ENCODE measurements at places on chromosomes 11 and 22.

GRCh38 chr11:128412847-128413791 lies 174.2 kb downstream of the ETS1 start:
- peak; percentile 37 for DNase-seq

DNA sequence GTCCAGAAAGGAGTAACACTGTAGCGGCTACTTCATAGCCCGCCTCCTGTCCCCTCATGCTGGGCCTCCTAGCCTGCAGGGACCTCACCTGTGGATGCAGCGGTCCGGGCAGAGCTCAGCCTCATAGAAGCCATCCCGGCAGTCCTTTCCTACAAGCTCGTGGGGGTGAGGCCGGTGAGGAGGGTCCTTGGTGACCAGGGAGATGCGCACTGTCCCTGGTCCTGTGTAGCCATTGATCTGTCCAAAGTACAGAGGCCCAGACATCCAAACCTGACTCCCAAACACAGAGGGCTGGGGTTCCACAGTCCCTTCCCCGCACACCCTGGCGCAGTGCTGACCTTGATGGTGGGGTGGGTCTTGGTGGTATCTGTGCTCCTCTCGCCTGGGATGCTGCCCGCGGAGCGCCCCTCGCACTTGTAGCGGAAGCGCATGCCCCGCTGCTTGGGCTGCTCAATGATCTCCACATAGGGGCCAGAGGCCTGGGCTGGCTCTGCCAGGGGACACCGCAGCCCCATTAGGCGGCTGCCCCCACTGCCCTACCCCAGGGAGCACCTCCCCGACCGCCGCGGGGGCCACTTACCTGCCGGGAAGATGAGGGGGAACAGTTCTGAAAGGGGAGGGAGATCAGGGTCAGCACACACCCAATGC lies 993 bp downstream of the RELA start:
- no peak for DNase-seq

DNA sequence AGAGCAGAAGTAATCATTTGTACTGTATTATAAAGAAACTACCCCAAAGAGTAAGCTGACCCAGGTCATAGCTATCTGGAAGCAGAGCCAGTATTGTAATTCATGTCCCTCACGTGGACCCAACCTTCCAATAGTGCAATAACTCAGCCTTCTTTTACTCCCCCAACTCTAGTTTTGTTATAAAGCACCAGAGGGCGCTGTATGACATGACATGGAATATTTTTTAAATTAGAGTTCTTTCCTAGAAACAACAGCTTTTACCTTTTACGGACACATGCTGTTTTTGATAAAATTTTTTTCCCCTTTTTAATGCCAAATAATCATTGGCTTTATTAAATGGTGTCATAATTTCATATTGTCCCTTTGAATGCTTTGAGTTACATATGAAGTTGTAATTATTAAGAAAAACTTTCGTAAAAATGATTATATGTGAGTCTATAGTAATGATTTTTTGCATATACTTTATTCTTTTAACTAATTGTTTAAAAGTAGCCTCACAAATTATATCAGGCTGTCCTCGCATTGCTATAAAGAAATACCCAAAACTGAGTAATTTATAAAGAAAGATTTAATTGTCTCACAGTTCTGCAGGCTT lies 76.9 kb downstream of the DKK3 start:
- no peak for DNase-seq

DNA sequence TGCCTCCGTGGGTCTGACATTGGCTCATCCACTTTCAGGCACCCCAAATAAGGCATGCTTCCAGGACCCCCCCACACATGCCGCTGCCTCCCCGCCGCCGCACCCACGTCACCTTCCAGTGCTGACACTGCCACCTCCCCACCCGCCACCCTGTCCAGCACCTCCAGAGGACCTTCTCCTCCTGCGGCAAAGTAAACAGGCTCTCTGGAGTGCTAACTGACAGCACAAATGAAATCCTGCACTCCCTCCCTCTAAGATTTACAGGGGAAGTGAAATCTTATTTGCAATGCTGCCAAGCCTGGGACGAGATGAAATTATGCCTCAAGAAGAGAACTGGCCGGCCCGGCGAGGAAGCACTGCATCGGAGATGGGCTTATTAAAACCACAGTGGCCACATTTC lies 35.3 kb downstream of the MACROD1 start:
- DNase-seq = no peak

DNA sequence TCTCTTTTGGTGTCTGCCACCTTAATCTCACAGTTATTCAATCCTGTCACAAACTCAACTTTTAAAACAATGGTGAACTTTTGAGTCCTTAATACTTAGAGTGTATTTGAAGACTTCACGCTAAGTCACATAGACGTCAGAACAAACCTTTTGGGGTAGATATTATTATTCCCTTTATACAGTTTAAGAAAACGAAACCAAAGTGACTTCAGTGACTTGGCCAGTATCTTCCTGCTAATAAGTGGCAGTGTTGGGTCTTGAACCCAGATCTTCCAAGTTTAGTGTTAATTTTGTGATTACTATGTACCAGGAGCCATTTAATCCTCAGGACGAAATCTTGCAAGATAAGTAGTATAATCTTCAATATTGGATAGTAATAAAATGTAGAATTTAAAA lies 691 bp downstream of the CEP295 start:
- DNase-seq = no peak

DNA sequence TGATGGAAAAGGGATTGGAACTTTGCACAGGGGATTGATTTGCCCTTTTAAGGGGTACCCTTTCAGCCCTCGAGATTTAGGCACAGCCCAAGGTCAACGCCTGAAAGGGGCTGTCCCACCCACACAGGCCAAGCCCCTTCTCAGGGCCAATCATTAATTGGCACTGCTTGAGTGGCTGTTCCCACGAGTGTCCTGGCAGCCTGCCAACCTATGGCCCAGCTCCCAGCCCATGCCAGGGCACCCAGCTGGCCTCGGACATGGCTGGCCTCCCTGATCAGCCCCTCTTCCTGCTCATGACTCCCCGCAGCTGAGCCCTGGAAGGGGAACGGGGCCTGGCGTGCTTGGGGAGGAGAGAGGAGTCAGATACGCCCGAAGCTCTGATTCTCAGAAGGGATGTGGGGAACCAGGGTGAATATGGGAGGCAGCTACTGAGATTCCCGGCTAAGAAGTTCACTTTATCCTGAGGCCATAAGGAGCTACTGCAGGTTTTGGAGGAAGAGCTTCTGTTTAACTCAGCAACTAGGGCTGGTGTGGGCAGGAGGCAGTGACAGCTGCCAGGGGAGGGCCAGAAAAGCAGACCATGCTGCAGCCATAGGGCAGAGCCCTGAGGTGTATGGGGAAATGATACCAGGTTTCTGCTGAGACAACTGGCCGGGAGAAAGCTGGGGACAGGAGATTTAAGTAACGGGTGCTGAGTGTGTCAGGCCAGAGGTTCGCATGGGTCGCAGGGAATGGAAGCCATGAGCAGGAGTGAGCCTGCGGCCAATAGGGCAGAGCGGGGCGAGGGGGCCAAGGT lies 30.0 kb downstream of the WNT7B start:
- no peak for DNase-seq

GRCh38 chr11:71075116-71075720 lies 177.2 kb downstream of the SHANK2 start:
- no peak for DNase-seq

DNA sequence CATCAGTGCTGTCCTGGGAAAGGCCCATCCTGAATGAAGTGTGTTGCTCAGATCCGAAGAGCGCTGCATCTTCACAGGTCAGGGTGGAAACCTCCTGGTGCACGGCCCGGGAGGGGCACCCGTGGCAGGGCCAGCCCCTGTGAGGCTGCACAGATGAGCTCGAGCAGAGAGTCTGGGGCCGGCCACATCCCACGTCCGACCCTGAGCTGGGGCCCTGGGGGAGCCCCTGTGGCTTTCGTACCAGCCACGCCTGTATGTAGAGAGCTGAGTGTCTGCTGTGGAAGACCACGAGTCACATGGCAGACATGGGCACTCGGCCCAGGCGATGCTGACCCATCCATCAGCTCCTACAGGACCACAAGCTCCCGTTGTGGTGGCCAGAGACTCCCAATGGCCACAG lies 24.9 kb upstream of the SEPTIN5 start:
- DNase-seq = no peak

GRCh38 chr11:118621071-118621783 lies 13.8 kb downstream of the PHLDB1 start:
- DNase-seq = no peak

DNA sequence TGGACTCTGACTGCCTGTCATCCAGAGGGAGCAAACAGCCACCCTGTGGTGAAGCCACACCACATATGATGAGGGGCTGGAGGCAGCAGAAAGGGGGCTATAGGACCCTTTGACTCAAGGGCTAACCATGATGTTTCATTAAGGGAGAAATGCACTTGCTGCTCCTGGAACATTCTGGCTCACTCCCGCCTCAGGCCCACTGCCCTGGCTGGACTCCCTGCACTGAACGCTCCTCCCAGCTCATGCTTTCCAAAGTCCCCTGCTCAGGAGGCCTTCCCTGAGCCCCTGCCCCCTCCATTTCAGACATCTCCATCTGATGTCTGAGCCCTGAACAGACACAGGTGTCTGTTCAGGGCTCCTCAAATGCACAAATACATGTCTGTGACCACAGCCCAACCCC lies 69.1 kb downstream of the CDKN1C start:
- DNase-seq = no peak

DNA sequence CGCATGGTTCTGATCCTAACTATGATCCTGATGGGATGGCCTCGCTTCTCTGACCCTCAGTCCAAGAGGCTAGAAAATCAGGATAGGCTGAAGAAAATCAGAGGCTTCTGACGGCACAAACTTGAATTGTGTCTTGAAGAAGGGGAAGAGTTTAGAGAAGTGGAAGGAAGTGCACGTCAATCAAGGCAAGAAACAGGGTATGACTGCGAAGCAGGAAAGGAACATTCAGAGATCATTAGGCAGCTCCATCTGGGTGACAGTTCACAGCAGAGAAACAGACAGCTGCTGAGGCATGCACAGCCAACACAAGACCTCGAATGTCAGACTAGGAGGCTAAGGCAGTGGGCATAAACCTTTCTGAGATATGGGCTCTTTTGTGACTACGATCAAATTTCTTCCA lies 29.3 kb downstream of the CLPB start:
- DNase-seq = no peak

- no peak for DNase-seq
Observed at GRCh38 chr11:57745206-57745605, 3.9 kb downstream of the SELENOH start.

DNA sequence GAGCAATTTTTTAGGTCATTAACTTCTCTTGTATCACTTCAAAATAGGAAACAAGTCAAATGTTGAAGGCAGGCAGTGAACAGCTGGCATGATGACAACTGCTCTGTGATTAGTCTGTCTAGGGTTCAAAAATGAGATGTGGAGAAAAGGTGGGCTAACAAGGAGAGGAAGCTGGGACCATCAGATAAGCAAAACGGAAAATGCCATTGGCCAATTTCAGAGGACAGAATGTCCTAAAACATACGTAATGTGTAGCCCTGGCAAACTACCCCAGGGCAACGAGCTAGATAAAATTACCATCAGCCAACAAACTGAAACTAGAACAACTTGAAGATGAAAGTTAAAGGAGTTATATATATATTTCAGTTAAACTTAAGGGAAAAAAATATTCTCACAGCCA lies 93.2 kb downstream of the RELT start:
- DNase-seq = no peak

DNA sequence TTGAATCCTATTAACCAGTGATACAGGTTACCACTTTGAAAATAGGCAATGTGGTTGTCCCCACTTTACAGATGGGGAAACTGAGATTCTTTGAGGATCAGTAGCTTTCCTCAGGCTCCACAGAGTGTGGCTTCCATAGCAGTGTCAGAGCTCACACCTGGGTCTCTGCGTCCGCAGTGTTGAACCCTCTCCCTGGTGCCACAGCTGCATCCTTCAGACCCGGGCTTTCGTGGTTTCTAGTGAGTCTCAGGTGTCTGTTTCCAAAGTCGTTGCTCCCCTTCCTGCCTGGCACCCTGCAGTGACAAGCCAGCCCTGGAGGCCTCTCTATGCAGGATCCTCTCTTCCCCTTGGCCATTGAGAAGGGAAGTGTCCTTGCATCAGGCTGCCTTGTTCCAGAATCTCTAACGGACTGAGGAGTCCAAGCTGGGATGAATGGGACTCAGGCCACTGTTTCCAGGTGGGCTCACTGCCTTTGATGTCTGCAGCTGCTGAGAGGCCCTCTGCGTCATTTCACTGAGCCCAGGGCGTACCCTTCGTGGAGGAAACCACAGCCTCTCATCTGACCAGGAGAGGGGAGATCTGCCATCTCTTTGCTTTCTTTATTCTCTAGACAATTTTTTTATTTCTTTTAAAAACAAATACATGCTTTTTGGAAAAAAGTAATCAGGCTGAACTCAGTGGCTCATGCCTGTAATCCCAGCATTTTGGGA lies 48.4 kb upstream of the MICAL2 start:
- no peak for DNase-seq

- DNase-seq = no peak
Observed at GRCh38 chr22:20279662-20280134, 11.6 kb upstream of the RTN4R start.

DNA sequence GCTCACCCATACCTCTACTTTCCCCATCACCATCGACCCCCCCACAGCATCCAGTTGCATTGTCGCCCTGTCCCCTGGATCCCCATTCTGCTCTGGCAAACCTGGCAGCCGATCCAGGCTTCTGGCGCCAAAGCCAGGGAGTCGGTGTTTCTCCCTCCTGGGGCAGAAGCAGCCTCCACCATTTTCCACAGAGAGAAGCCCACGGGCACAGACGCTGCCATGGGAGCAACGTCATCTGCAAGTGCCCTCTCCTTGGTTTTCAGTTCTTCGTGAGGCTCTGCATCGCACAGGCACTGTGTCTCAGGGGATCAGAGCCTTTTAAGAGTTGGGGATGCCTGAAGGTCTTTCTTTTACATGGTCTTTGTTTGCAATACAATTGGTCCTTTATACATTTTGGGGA lies 2.3 kb downstream of the YPEL4 start:
- no peak for DNase-seq

GRCh38 chr11:83611600-83611999 lies 325.4 kb upstream of the CCDC90B start:
- no peak for DNase-seq

DNA sequence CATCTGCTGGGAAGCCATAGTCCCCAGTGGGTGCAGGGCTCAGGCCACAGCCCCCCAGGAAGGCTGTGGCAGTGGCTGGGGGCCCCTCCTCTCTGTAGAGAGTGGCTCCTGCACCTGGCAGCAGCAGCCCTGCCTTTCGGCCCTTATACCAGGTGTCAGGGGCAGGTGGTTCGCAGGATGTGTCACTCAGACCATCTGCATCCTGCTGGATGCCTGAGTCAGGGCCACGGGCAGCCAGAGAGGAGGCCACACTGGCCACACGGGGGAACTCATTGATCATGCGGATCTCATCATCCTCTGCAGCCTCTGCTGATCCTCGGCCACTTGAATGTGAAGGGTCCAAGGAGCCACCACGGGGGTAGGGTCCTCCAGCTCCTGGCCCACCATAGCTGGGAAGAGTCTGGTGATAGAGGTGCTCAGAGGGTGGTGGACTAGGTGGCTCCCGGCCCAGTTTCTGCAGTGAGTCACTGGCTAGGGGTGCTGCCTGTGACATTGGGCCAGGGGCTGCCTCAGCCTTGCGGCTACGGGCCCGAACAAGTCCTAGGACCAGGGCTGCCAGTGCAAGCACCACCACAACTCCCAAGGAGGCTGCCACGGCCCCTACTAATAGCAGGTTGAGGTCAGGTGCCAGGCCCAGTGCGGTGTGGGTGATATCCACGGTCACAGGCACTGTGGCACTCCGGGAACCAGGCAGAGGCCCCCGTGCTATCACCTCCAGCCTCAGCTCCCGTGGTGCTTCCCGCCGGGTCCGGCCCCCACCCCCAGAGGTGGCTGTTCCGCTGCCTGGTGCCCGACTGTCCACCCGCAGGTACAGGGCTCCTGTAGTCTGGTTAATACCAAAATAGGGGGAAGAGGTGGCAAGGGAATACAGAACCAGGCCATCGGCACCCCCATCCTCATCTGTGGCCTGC lies 3.3 kb upstream of the TPP1 start:
- no peak for DNase-seq

- no peak for DNase-seq
Observed at GRCh38 chr22:30219668-30220278, 26.8 kb downstream of the LIF start.

All from GM12864 (cell line).